Stimulated activated CD8-positive, alpha-beta memory T cell treated with anti-CD3 and anti-CD28 coated beads, Interleukin-2, amount 100 ng/mL, for 1 hour (primary cell): ENCODE measurements at places on chromosomes 3 and 15.

DNA sequence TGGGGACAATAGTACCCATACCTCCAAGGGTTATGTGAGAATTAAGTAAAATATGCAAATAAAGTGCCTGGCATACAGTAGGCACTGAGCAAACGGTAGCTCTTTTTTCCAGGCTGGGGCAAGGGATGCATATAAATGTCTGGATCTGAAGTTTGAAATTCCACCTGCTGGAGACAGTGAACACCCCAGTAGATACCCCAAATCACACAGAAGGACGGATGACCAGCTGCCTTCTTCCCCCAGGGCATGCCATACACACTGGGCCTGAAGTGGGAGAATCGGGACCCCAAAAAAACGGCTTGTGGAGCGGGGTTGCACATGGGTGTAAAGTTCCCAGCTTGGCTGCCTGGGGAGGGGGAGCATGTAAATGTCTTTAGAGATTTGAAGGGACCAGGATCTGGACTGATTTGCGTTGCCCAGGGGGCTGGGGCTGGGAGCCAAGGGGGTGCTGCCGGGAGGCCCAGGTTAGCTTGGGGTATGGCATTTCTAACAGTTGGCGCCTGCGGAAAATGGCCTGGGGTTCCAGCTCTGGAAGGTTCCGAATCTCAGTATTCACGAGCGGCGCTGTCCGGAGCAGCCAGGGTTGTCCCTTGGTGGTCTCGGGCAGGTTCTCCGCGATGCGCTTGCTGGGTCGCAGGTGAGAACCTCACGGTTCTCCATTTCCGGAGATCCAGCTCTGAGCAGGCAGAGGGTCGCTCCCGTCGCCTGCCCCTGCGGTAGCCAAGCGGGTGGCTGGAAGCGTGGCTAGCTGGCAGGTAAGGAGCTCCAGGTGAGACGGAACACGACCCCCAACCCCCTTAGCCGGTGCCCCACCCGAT lies 42.6 kb upstream of the POLG start:
- DNase-seq: no peak

GRCh38 chr3:197734667-197735318 lies 1.9 kb downstream of the RUBCN start:
- DNase-seq: no peak

DNA sequence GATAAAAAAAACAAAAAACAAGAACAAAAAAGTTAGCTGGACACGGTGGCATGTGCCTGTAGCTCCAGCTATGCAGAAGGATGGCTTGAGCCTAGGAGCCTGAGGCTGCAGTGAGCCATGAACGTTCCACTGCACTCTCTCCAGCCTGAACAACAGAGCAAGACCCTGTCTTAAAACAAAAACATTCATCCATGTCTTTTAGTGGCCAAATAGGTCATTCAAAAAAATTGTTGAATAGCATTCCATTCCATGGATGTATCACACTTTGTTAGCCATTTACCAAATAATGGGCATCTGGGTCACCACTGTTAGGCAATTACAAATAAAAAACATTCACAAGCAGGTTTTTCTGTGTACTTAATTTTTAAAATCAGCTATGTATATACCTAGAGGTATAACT lies 139.7 kb downstream of the STAG1 start:
- DNase-seq: no peak

DNA sequence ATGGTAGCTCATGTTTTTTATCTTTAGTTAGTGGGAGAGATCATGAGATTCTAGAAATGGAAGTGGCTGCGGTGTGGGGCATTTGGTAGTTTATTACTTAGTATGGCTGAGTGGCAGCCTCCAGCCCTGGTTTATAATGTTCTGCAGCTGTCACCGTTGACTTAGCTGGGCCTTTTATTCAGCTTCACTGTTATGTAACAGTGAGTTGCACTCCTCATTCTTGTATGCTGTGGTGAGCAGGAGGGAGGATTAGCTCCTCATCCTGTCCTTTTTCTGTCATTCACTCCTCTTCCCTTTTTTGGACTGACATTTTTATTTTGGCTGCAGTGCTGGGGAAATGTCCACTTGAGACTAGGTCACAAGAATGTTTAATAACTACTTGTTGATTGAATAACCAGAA lies 29.5 kb downstream of the RAD54L2 start:
- no peak for DNase-seq

GRCh38 chr3:66555214-66555844 lies 54.5 kb upstream of the LRIG1 start:
- no peak for DNase-seq

DNA sequence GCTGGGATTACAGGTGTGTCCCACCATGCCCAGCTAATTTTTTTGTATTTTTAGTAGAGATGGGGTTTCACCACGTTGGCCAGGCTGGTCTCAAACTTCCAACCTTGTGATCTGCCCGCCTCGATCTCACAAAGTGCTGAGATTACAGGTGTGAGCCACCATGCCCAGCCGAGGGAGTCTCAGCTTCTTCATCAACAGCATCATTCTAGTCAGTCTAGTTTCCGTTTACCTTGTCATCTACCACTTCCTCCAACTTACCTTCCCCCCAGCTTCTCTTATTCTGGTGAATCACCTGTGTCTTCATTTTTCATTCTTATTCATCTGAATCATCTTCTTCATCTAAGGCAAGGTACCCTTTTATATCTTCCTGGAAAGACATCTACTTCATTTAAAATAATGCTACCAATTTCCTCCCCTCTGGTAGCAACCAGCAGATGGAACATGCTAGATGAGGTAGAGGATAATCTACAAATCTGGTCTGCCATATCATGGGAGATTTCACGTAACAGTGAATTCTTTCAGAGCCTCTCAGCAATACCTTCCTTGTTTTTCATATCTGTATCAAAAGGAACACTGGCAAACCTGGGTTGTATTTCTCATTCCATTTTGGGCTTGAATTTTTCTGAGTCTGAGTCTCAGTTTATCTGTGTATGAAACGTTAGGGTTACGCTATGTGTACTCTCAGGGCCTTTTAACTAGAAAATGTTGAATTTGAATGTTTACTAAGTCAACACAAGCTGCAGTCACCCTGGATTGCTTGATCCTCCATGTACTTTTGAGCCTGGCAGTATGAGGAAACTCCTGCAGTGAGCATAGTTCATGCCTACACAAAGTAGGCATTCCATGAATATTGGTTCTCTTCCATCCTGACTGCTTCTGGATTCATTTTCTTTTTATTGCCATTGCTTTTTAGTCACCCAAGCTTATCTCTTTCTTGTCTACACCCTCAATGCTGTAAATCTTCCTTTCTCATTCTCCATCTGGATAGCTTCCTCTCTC lies 16.8 kb downstream of the LPP start:
- DNase-seq: no peak

DNA sequence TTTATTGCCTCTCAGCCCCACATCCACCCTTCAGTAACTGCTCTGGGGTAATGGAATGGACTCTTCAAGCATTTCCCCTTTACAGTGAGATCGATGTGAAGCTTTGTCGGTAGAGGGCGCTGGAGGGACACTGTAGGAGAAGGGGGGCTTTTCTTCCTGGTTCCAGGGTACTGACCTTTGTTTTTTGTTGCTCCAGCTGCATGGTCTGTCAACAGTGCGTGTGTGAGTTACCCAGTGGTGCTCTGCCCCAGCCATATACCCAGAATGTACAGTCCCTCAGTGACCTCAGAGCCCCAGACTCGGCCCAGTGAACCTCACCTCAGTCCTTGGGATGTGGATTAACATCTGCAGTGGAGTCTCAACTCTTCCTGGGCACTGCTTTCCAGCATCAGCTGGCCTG lies 180.3 kb upstream of the TSC22D2 start:
- DNase-seq: no peak

- no peak for DNase-seq
Observed at GRCh38 chr15:63363292-63363691, 18.4 kb downstream of the CA12 start.

GRCh38 chr15:73329501-73330200 lies 39.1 kb downstream of the HCN4 start:
- no peak for DNase-seq
